Activated gamma-delta T cell (primary cell): ENCODE measurements at places on chromosomes 3 and 15.

- DNase-seq = no peak
Observed at GRCh38 chr3:195809291-195809785, 2.4 kb downstream of the MUC4 start.

- DNase-seq = no peak
Observed at GRCh38 chr3:25589104-25589782, 75.5 kb downstream of the TOP2B start.

- no peak for DNase-seq
Observed at GRCh38 chr3:45746777-45747622, 49.3 kb downstream of the SLC6A20 start.

GRCh38 chr3:99287876-99288275 lies 350.5 kb upstream of the COL8A1 start:
- DNase-seq = no peak

DNA sequence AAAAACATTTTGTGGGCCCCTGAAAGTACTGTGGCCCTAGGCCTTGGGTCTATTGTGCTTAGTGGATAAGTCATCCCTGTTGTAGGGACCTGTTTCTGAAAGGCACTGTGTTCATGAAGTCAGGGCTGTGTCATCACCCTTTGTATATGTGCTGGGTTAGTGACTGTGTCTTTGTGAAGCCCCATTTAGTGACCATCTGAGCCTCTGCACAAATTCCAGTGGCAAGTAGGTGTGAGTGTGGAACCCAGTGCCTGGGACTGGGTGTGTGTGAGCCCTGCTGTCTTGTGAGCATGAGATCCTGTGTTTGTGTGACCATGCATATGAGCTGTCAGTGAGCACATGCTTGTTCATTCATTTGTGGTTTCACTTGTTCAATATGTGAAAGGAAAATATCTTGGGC lies 1.2 kb upstream of the HYAL1 start:
- no peak for DNase-seq

- no peak for DNase-seq
Observed at GRCh38 chr15:80999623-81000036, 1.1 kb upstream of the TLNRD1 start.

GRCh38 chr15:92954578-92954977 lies 54.5 kb downstream of the CHD2 start:
- no peak for DNase-seq

GRCh38 chr3:10435850-10436249 lies 69.5 kb downstream of the ATP2B2 start:
- DNase-seq = no peak

GRCh38 chr3:129975705-129976048 lies 1.2 kb downstream of the TRH start:
- DNase-seq = no peak

GRCh38 chr3:120678331-120678947 lies 3.6 kb downstream of the HGD start:
- no peak for DNase-seq

GRCh38 chr15:29682361-29682760 lies 139.9 kb downstream of the TJP1 start:
- no peak for DNase-seq

DNA sequence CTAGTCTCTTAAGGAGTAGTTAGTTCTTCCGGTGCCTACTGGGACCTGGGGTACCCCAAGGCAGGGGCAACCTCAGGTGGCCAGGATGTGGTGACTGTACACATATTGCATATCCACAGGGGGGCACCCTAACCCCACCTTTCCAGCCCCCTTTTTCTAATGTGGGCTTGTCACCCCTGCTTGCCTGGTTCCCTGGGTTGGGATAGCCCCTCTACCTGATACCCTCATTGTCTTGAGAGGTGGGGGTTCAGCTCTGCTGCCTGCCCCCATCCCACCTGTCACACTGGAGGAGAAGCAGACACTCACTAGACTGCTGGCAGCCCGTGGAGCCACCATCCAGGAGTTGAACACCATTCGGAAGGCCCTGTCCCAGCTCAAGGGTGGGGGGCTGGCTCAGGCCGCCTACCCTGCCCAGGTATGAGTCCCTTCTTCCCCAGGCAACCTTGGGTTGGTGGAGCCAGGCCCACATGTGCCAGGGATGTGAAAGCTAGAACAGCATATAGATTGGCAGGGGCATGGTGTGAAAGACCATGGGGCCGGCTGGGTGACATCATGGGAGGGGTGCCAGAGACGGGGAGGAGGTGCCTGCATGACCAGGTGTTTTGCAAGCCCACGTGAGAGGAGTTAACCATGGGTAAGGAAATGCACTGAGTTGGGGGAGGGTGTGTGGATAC lies 4.0 kb downstream of the GLYCTK start:
- DNase-seq = no peak

GRCh38 chr3:128922804-128923459 lies 43.5 kb downstream of the ACAD9 start:
- no peak for DNase-seq

GRCh38 chr3:53612508-53612907 lies 118.1 kb downstream of the CACNA1D start:
- DNase-seq = no peak

GRCh38 chr3:4139462-4140140 lies 163.6 kb upstream of the SETMAR start:
- no peak for DNase-seq

DNA sequence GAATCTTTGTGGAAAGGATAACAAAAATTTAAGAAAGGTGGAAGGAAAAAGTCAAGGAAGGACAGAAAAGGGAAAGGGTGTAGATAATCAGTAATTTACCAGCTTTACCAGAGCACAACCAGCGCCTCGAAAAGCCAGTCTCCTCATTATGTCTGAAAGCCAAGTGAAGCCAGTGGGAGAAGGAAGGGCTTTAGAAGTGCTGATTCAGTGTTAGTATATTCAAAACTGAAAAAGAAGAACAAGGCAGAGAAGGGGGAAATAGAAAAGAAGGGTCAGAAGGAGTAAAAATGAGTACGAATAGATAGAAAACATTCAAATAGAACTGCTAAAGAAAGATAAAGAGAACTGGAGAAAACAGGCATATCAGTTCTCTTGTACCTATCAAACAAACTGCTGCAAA lies 4.1 kb downstream of the PBRM1 start:
- no peak for DNase-seq

DNA sequence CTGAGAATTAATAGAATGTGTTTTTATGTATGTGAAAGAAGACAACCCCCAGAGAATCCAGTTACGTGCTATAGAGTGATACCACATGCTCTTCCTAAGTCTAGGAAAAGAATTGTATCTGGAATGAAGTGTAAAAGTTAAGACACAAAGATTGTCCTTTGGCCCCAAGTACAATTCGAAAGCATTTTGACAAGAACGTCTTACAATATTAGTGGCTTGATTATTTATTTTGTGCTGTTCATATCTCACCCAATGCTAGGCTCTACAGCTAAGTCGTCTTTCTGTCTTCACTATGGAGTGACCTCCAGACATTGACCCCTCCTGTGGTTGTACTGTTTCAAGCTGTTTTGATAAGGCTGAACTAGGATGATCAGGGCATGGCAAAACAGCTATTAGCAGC lies 345.7 kb upstream of the C2CD4B start:
- DNase-seq = no peak

- no peak for DNase-seq
Observed at GRCh38 chr15:49832511-49832910, 211.7 kb downstream of the DTWD1 start.

GRCh38 chr3:50359760-50360110 lies 414 bp upstream of the TMEM115 start:
- no peak for DNase-seq

- DNase-seq = no peak
Observed at GRCh38 chr3:100789579-100789978, 80.3 kb downstream of the TFG start.

GRCh38 chr15:60916679-60917460 lies 312.2 kb downstream of the RORA start:
- DNase-seq = no peak

DNA sequence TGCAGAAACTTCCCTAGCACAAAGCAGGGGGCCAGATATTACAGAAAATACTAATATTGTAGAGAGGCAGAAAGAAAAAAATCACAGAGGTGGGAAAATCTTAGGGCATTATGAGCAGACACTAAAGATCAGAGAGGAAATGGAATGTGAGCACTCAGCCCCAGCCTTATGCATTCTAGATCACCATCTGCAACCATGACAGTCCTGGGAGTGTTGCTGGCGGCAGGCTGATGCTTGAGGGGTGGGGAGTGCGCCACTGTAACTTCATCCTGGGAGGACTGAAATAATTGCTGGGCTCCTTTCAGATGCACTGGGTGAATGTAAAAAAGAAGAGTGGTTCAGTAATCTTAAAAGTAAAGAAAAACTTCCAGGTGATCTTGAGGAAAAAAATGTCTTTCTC lies 427.6 kb upstream of the SEMA6D start:
- no peak for DNase-seq

GRCh38 chr15:75449585-75450306 lies 1.7 kb downstream of the SIN3A start:
- DNase-seq = no peak

GRCh38 chr3:89032346-89033013 lies 74.9 kb upstream of the EPHA3 start:
- DNase-seq = no peak

DNA sequence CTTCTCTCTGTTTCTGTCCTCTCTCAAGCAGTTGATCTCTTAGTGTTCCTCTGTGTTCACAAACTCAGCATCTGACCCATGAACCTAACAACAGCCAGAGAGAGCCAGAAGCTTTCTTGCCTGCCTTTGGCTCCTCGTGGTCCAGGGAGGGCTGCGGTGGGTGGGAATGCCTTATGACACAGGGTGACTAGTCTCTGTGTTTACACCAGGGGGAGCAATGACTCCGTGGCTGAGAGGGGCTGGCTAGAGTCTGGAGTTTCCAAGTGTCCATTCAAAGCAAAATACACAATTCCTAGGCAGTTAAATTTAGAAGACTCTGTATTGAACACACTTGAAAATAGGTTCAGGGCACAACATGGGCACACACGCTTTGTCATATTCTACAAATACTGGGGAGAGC lies 370.0 kb upstream of the FRG2C start:
- no peak for DNase-seq

- no peak for DNase-seq
Observed at GRCh38 chr3:116103868-116104530, 341.3 kb downstream of the LSAMP start.

- DNase-seq = no peak
Observed at GRCh38 chr15:90756916-90757315, 39.8 kb downstream of the BLM start.

GRCh38 chr3:172371544-172371943 lies 76.7 kb downstream of the GHSR start:
- DNase-seq = no peak

GRCh38 chr3:31456373-31456772 lies 76.4 kb upstream of the STT3B start:
- no peak for DNase-seq

DNA sequence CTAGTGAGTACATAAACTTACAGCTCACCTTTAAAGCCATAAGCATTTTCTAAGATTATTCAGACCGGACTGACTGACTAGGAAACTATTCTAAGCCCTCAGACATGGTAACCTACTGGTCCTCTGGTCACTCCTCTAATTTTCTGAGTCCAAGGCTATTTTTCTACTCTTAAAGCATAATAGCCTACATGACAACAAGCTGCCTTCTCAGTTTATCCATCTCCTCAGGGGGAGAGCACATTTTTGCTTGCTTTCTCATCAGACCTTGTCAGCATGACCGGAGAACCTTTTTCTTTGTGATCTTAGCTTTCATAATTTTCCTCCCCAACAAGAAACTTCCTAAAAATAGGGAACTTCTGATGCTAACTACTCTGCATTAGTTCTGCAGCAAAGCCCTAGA lies 38.4 kb downstream of the UBP1 start:
- DNase-seq = no peak

- no peak for DNase-seq
Observed at GRCh38 chr3:126450219-126450618, 25.5 kb downstream of the ZXDC start.

DNA sequence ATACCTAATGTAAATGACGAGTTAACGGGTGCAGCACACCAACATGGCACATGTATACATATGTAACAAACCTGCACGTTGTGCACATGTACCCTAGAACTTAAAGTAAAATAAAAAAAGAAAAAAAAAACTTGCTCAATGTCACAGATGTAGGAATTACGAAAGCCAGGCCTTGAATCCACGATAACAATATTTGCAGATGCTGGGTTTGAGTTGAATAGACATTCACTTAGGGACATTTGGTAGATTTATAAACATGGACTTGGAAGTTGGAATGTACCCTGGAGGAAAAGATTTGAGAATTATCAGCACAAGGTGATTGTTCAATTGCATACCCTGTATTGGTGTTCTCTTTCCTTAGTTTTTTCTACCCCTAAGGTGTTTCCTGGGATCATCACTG lies 260.2 kb upstream of the PEX5L start:
- no peak for DNase-seq

GRCh38 chr3:1703169-1703568 lies 395.5 kb upstream of the CNTN4 start:
- DNase-seq = no peak

DNA sequence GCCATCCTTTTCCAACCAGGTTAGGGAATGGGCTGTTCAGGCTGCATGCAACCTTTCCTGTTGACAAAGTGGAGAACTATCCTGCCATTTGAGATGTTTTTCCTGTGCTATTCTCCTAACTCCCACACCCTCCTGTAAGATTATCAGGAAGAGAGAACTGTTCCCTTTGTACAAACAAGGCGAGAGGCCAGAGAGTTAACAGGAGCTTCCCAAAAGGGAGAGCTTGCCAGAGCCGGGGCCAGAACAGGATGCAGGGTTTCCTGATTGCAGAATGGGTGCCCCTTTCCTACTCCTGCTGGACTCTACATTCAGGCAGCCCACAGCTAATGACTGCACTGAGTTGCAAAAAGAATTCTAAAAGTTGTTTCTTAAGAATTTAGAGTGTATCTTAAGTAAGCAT lies 17.1 kb downstream of the PML start:
- DNase-seq = no peak

GRCh38 chr3:107668416-107668815 lies 145.7 kb downstream of the BBX start:
- DNase-seq = no peak

DNA sequence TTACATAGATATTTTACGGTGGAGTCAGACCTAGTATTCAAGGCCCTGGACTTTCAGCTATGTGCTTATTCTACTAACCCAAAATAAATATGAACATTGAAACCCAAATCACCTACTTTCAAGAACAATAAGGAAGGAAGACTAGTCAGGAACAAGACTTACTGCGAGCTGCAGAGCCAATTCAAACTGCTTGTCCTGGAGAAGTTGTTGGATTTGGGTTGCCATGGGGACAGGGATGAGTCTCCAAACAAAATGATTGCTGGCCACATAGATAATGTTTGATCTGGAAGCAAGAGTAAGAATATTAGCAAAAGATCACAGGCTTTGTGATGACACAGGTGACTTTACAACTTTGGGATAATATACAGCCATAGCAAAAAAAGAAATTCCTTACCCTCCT lies 21.6 kb upstream of the PLA2G4F start:
- DNase-seq = no peak
